ENCODE measurements at places on chromosomes 5 and 9.

GRCh38 chr5:113748403-113748802 is 234.9 kb downstream of the YTHDC2 start:
- no peak for DNase-seq

DNA sequence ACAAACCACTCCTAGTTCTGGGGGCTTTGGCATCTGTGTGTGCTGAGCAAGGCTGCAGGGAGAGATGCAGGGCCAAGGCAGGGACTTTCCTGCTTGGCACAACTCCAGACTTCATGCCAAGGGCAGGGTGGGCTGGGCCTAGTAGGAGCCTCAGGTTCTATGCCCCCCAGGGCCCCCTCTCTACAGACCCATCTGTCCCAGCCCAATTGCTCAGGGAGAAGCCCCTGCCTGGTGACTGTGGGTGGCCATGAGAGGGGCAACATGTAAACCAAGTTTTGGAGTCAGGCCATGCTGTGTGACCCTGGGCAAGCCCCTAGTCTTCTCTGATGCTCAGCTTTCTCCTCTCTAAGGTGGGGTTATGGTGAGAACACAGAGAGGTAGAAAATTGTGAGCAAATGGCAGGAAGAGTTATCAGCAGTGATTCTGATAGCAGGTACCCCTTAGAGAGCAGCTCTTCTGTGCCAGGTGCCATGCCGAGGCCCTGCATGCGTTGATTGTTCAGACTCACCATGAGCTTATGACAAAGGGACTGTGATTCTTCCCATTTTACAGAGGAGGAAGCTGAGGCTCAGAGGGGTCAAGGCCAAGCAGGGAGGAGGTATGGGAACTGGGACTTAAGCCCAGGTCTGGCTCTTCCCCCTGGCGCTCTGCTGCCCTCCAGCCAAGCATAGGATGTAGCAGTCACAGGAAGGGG is 5.2 kb downstream of the OLFML2A start:
- no peak for DNase-seq

DNA sequence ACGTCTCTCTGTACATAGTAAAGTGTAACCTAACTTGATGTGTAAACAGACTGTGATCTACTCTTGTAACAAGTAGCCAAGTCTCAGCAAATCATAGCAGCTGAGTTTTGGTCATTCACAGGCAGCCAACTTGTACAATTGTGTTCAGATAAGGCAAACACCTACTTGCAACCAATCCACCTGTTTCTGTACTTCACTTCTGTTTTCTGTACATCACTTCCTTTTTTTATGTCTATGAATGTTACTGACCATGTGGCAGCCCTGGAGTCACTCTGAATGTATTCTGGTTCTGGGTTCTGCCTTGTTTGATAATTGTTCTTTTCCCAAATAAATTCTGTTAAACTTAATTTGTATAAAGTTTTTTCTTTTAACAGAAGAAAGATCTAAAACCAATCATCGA is 26.0 kb downstream of the RLN2 start:
- no peak for DNase-seq

- no peak for DNase-seq
These were observed 23.4 kb downstream of the WWC1 start for GRCh38 chr5:168314735-168315411.

DNA sequence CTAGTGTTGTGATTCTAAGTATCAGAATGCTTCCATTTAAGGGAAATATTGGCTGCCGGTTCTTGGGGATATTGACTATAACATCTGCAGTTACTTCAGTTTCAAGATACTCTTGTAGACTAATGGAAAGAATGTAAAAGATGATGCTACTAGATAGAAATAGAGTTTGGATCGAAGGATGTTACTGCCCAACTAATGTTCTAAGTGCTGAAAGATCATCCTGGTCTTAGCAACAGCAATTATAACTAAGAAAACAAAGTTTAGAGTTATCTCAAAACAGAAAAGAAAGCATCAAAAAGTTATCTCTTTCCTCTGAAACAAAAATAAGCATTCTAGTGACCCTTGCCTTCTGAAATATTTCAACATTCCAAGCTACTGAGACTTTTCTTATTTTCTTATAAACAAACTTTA is 49.9 kb downstream of the ITGA1 start:
- no peak for DNase-seq

DNA sequence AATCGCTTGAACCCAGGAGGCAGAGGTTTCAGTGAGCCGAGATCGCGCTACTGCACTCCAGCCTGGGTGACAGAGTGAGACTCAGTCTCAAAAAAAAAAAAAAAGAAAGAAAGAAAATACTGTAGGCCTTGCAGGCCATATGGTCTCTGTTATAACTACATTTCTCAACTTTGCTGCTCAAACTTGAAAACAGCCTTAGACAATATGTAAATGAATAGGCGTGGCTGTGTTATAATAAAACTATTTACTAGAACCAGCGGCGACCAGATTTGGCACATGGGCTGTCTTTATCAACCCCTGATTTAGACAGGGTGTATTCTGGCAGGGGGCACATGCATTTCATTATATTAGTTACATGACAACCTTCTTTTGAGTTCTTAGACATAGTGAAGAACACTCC is 130.0 kb downstream of the C9orf152 start:
- DNase-seq = no peak

All from NCI-H187 (cell line).